Stimulated activated naive CD4-positive, alpha-beta T cell treated with Interleukin-2 at 50 U/mL for 16 hours (primary cell): ENCODE measurements at places on chromosomes 3 and 15.

GRCh38 chr3:171673951-171674350 lies 136.3 kb downstream of the PLD1 start:
- no peak for DNase-seq

DNA sequence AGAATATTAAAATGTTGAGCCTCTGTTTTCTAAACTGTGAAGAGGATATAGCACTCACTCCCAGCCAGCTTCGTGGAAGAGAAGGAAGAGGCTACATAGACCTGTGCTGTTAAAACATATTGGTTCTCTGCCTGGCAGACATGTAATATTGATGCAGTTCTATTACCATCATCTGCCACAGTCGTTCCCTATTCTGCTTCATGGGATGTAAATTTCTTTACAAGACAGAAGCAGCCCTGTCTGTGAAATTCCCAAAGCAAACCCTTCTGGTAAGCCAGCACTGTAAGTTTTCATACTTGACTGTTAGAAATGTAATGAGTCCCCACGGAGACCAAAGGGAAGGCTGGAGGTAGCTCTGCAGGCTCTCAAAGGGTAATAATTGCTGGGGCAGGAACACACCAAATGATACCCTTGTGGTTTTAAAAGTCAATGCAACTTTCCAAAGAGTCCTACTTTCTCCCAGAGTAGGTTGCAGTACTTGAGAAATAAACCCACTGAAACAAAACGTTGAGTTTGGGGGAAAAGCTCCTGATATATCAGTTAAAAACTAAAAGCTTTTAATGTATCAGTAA lies 129.9 kb upstream of the HES1 start:
- DNase-seq = no peak

DNA sequence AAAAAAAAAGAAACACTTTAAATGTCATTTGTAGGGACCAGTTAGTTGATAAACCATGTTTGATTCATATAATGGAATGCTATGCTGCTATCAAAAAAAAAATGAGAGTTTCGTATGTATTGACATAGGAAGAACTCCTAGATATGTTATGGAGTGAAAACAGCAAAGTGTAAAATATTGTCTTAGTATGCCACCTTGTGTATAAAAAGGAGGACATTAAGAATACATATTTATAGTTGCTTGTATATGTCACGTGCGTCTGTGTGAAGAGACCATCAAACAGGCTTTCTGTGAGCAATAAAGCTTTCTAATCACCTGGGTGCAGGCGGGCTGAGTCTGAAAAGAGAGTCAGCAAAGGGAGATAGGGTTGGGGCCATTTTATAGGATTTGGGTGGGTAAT lies 39.5 kb downstream of the KBTBD8 start:
- DNase-seq = no peak

DNA sequence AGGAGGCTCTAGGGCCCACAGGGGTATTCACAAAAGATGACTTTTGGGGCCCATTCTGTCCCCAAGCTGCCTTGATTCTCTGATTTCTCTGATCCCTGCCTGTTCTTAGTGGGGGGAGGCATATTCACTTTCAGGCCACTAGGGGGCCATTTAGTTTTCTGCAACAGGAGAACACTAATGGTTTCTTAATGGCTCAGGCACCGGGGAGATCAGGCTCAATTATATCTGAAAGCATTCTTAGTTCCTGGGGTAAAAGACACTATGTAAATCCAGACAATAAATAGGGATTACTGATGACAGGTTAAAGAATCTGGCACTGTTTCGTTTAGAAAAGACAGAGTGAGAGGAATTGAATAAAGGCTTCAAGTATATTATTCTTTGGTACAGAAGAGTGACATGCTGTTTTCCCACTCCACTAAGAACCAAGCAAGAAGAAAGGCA lies 2.5 kb upstream of the INAFM2 start:
- peak; percentile 26 for DNase-seq
